ENCODE measurements at places on chromosomes 5 and 9.
A peak's percentile ranks its signal among the peaks of the same experiment; 100 is the strongest.

GRCh38 chr5:179381691-179382090 lies 36.4 kb upstream of the ADAMTS2 start:
- no peak for DNase-seq

- peak; percentile 44 for DNase-seq
Observed at GRCh38 chr9:133117271-133118178, 3.5 kb downstream of the RALGDS start.

DNA sequence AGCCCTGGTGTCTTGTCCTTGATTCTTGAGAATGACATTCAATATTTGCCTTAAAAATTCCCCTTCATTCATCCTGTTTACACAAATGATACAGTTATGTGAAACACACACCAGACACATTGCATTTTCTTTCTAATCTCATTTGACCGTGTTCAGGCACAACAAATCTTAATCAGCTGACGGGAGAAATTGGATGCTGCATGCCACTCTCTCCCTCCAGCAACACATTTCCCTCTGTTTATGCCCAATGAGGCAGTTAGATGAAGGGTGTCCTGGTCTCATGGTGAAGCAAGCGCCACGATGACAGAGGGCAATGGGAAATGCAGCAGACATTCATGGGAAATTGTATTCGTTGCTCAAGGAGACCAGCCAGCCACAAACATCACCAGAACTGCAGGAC lies 3.2 kb upstream of the FGF1 start:
- DNase-seq = no peak

DNA sequence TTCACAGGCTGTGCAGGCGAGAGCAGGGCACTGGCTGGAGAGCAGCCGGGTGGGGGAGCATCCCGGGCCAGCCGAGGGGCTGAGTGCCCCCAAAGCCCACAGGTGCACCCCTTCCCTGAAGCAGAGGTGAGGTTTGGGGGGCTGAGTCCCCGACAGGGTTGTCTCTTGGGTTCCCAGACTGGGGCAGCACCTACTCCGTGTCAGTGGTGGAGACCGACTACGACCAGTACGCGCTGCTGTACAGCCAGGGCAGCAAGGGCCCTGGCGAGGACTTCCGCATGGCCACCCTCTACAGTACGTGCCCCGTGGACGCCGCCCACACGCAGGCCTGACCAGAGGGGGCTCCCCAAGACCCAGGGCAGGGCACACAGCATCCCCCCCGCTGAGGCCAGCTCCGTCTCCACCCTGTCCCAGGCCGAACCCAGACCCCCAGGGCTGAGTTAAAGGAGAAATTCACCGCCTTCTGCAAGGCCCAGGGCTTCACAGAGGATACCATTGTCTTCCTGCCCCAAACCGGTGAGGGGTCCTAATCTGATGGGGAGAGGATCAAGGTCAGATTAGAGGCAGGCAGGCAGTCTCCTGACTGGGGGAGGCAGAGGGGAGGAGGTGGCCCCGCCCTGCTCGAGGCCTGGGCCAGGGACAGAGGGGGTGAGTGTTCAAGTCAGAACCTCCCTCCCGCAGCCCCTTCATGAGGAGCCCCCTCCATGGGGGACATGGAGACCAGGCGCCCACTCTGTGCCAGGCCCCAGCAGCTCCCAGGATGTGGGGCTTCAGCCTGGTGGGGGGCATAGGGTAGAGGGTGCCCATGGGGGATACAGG lies 2.7 kb downstream of the PTGDS start:
- DNase-seq = no peak

GRCh38 chr5:60526336-60526875 lies 173.6 kb downstream of the DEPDC1B start:
- DNase-seq = no peak

DNA sequence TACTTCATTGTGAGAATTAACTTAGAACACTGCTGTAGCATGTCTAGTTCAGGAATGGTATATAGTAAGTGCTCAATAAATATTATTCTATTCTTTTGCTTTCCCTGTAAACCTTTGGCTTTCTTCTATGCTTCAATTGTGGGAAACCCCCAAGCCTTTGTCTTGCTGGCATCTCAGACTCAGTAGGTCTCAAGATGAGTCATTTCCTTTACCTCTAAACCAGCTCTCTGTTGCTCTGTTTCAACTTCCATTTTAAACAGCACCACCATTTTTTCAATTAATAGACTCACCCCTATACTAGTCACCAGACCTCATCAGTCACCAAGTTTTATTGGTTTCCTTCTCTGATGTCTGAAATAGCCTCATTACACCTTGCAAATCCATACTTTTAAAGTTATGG lies 43.5 kb downstream of the DMAC1 start:
- DNase-seq = no peak

GRCh38 chr5:163604013-163604412 lies 98.6 kb downstream of the MAT2B start:
- DNase-seq = no peak

DNA sequence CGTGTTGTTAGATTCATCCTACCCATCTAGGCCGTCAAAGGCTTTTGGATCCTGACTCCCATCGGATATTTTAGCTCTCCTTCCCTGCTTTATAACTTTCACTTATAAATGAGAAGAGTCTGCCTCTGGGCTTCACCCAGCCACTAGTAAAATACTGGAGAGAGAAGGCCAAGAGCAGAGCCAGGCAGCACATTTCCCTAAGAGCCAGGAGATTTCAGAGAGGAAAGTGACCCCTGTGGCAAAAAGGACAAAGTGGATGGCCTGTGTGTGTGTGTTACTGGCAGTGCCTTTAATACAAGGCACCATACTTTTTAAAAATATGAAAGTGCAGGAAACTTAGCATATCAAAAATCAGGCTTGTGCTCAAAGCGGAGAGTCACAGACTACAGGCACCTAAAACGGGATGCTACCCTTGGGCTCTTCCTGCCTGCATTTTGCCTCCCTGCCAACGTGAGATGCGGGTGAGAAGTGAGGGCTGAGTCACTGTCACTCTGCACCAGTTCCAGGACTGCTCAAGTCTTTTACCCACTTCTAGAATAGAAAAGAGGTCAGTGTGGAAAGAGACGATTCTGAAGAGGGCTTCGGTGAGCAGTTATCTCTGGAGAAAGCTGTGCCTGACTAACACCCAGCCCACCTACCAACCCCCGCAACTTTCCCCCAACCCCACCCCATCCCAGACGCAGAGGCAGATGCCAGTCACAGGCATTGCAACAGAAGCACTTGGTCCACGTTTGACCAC lies 15.9 kb downstream of the NFIL3 start:
- peak; percentile 38 for DNase-seq

- no peak for DNase-seq
Observed at GRCh38 chr5:114362197-114362976, 517 bp downstream of the KCNN2 start.

DNA sequence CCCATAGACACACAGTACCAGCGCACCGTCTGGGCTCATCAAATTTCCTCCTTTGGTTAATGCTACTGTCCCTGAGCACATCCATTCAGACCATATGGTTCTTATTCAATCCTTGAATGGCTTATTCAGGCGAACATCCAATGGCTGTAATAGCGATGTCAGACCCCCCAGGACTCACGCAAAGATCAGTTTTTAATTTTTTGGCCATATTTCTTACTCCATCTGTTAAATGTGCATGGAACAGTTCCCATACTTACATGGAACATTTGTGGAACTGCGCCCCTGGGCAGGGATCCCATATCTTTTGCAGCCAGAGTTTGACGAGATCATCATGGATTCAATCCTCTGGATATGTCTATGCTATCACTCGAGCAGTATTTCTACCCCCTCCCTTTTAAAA lies 213.2 kb downstream of the ADAMTS6 start:
- DNase-seq = no peak

DNA sequence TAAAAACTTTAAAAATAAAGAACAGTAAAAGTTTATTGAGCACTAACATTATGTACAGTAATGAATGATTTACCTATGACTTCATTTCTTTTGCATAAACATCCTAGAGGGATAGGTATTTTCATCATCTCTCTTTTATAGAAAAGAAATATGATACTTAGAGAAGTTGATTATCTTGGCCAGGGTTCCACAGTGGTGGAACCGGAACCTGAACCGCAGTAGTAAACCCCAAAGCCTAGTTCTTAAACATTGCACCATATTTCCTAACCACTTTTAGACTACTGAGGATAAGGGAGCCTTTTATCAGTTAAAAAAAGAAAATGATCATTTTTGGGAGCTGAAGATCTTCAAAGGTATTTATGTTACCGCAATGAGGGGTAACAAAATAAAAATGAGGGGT lies 205.7 kb upstream of the SGCD start:
- DNase-seq = no peak

- DNase-seq = no peak
Observed at GRCh38 chr9:34744295-34745221, 34.6 kb upstream of the CCL21 start.

DNA sequence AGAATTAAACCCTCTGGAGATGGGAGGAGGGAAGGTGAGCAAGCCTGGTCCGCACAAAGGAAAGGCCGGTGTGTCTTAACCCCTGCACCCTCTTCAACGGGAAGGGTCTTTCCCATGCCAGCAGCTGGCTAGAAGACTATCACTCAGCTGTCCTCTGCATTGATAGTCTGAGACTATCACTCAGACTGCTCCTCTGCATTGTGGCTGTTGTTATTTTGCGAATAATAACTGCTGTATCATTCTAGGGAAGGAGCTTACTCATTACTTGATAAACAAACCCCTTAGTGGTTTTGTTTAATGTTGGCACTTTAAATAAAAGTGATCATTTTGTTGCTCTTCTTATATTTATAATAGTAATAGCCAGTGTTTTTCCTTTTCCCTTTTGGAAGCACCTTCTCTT lies 8.1 kb downstream of the TRIP13 start:
- no peak for DNase-seq

DNA sequence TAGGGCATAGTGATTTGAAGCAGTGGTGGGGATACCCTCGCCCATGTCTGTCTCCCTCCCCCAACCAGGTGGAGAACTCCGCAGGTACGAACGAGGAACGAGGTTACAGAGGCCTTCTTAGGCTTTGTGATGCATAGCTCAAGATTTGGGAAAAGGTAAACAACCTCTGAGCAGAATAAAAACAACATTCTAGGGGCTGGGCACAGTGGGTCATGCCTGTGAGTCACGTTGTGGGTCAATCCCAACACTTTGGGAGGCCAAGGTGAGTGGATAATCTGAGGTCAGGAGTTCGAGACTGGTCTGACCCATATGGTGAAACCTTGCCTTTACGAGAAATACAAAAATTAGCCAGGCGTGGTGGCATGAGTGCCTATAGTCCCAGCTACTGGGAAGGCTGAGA lies 3.6 kb upstream of the LCP2 start:
- DNase-seq = no peak

- DNase-seq = no peak
Observed at GRCh38 chr5:11251247-11251646, 490.2 kb upstream of the DAP start.

DNA sequence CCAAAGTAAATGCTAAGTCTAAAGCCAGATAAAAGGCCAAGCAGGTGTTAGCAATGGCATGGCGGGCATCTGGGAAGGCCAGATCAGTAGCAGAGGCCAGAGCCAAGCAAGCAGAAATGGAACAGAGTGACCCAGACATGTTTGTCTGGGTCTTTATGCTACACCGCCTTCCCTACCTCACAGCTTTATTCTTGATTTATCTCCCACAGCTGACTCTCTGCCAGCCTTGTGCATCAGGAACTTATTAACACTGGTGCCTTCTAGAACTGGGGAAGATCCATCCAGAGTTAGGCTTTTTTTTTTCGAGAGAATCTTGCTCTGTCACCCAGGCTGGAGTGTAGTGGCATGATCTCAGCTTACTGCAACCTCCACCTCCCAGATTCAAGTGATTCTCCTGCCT lies 112.5 kb upstream of the SLC44A1 start:
- DNase-seq = no peak

DNA sequence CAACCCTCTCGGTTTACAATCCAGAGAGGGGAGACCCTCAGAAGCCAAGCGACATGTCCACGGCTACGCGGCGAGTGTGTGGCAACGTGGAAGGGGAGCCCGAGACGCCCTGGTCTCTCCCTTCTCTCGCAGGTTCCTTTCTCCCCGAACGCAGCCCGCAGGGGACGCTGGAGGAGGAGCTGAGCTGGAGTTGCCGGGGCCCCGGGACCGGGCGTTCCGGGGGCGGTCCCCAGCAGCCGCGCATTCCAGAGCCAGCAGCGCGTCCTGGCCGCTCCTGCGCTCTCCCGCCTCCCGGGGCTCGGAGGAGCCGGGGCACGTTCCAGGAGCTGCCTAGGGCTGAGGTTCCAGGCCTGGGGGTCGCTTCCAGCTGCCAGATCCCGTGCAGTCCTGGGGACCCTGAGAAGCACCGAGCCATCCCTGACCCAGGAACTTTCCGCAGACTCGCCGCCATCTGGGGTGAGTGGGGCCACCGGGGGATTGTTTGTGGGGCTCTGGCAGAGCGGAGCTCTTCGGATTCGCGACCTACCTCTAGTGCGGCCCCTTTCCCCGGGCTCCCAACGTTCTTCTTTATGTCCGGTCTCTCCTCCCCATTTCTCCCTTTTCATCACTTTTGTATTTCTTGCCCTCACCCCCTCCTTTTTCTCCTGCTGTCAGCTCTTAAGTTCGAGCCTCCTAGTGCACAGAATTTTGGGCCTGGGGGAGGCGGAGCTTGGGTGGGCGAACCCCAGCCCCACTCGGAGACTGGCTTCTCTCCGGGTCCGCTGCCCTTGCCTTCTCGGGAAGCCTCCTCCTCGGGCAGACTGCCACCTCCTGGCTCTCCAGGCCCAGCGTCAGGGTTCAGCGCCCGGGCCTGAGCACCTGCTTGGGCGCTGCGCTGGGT lies at the start of gene SMIM3:
Gene SMIM3 (plus strand): TSS at position 241 of the 880 bp plus-strand sequence. CDS start 16,684 bp downstream, outside the sequence.
- peak; percentile 73 for DNase-seq

- DNase-seq = no peak
Observed at GRCh38 chr9:106104887-106105286, 410.5 kb downstream of the TMEM38B start.

DNA sequence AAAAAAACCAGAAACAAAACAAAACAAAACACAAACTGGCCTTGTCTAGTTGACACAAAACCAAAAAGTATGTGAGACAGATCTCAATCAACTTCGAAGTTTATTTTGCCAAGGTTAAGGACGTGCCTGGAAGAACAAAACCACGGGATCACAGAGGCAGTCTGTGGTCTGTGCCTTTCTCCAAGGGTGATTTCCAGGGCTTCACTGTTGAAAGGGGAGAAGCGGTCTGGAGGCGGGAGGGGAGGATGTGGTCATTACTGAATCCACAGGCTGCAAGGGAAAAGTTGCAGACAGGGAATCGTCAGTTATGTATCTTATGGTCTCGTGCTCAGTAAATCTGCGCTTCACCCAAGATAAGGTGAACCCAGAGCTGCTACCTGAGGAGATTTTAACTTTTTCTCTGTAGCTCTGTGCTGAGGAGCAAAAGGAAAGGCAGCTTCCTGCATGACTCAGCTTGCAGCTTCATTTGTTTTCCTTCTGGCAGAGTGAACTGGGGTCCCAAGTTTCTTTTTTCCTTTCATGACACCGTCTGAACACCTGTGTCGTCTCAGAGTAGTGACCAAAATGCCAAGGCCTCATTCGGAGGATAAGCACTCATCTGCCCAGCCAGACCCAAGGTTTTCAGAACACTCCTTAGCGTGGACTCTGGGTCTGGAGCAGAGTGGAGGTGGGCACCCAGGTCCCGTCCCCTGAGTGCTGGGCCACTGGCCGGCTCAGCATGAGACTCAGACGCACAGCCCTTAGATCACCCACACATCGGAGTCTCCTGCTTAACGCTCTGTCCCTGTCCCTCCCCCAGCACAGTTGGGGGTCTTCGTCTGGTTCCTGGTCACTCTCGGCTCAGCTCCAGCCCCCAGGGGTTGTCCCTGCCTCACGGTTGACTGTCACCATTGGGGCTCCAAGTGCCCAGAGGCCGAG lies 25.9 kb downstream of the ROPN1L start:
- DNase-seq = peak; percentile 81

GRCh38 chr5:77189421-77189820 lies 21.1 kb upstream of the PDE8B start:
- peak; percentile 42 for DNase-seq

- no peak for DNase-seq
Observed at GRCh38 chr5:6455571-6456200, 7.0 kb downstream of the UBE2QL1 start.

- no peak for DNase-seq
Observed at GRCh38 chr9:93698140-93698908, 121.9 kb downstream of the PHF2 start.
